ENCODE measurements at places on chromosomes 3 and 15.
A peak's percentile ranks its signal among the peaks of the same experiment; 100 is the strongest.

DNA sequence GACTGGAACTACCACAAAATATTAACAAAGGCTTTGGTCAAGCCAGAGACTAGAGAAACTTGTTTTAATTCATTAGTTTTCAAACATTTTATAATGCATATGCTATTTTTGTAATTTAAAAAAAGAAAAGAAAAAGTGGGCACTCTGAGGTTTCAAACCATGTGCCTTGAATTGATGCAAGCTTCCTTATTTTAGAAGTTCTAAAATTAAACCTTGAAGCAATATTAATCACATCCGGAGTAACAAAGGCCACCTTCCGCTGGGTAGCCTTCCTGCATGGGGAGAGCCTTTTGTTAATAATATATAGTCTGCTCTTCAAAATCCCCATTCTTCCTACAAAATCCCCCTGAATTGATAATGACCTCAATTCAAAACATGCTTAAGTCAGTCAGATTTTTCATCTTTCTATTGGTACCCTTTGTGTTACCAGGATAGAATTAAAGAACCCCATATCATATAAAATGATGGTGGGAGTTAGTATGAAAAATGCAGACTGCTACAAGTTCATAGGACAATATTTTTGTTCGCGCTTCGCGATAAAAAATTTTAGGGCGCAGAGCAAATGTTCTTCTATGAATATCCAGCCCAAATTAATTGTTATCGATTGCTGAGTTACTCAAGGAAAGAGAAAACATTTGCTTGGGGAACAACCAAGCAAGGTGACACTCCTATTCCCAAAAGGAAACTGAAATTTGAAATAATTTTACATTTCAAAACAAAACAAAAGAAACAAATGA, 30.6 kb downstream of the LDHAL6B start:
- DNase-seq, result peak; percentile 77

GRCh38 chr15:50144341-50145120, 25.5 kb upstream of the ATP8B4 start:
- peak; percentile 30 for DNase-seq

DNA sequence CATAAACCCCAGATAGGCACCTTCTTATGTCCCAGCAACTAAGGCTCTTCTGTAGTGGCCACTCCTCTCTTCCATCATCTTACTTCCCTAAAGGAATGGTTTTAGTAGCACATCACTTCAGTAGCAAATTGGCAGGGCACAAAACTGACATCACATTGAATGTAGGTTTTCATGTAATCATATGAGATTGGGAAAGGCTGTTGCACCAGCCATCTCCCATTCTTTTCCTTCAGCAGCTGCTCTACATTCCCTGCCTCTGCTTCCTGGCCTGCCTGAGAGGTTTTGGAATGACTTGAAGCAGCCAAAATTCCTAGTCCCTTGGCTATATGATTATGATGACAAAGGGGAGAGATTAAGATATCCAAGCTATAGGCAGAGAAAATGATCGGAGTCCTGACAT, 36.5 kb downstream of the NSUN3 start:
- peak; percentile 9 for DNase-seq

- DNase-seq, result peak; percentile 39
Observed at GRCh38 chr3:16309558-16309957, 44.5 kb downstream of the OXNAD1 start.

- peak; percentile 68 for DNase-seq
Observed at GRCh38 chr3:71130471-71131374, 452.8 kb downstream of the FOXP1 start.

DNA sequence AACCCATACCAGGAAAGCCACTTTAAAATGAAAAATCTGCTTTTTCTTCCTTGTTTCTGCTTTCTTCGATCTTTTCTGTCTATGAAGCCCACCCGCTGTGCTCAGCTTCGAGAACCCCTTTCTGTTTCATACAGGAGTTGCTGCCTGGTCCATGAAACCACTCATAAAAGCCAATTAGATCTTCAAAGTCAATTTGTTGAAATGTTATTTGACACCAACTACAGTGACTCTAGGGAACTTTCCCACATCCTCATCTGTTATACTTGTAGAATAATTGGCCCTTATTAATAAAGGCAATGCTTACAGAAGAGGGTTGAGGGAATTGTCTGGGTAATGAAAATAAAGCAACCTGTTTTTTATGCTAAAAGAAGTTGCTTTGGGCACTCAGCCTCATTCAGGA, 523.6 kb downstream of the OCA2 start:
- no peak for DNase-seq

- no peak for DNase-seq
Observed at GRCh38 chr3:5485427-5485826, 297.9 kb downstream of the EDEM1 start.

DNA sequence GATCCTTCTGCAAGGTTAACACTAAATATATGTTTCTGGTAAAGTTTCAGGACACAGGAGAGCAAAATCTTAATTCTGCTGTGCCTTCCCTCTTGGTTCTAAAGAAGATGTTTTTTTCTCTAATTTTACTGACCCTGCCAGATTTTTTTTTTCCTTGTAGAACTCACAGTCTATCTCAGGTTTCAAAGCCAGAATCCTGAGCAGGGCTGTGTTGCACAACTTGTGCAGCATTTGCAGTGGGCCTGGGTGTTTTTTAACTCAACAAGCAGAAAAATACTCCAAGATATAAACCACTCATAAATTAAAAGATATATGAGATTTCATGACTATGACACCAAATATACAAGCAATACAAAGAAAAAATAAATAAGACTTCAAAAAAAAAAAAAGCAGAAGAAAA, 40.2 kb upstream of the ARF4 start:
- DNase-seq, result no peak

DNA sequence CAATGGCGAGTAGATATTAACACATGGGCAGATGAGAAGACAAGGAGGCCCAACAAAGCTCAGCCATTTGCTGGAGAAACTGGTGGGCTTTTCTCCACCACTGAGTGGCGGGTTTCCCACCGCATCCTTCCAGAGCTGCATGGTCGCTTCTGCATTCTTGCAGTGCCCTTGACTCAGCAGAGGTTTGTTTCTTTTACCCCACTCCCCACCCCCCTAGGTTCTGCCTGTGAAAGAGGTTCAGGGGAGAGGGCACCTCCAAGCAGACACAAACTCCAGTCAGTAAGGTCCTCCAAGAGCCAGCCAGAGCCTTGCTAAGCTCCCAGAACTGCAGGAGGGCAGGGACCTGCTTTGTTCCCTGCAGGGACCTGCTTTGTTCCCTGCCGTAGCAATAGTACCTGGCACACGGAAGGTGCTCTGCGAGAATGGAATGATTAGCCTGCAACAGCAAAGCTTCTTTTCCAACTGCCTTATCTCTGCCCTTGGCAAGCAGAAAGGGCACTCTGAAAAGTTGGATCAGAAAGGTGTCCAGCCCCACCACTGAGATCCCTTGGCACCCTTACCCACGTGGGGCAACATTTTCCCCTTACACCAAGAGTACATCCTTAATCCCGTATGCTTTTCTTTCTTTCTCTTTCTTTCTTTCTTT, 1.4 kb downstream of the PAQR5 start:
- no peak for DNase-seq

- no peak for DNase-seq
Observed at GRCh38 chr15:68025835-68026424, 28.2 kb upstream of the PIAS1 start.

GRCh38 chr3:66922058-66922457, 76.0 kb upstream of the KBTBD8 start:
- no peak for DNase-seq

DNA sequence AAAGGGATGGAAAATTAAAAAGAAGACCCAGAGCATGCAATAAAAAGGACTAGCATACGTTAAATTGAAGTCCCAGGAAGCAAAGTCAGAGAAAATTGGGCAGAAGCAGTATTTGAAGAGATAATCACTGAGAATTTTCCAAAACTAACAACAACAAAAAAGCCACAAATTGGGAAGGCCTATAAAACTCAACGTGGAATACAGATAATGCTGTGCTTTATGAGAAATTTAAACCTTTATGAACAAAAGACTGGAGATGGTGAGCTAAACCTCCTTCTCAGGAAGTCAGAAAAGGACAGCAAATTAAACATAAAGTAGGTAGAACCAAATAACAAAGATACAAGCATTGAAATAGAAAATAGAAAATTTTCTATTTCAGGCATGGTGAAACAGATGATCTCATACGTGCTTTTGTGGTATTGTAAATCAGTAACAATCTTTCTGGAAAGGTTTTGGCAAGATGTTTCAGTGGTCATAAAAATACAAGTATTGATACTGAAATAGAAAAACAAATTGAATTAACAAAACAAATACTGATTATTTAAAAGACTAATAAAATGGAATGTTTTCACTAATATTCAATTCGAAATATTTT, 55.6 kb downstream of the LYSMD4 start:
- DNase-seq, result no peak

GRCh38 chr15:48602358-48603122, 43.0 kb downstream of the FBN1 start:
- no peak for DNase-seq

DNA sequence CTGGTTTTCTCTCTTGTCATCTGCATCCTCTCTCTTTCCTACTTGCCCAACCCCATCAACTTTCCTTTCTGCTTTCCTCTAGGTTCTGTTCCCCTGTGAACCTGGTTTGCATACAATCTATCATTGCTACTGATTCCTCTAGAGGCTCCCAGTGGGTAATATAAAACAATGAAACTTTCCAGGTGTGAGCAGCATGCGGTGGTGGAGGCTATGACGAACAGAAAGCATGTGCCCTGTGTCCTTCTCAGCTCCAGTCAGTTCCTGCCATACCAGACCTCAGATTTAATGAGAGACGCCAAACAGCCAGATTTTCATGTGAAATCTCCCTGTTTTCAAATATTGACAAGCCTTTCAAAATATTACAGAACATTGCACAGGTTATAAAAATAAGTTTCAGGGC, 3.5 kb upstream of the ACAP2 start:
- no peak for DNase-seq

DNA sequence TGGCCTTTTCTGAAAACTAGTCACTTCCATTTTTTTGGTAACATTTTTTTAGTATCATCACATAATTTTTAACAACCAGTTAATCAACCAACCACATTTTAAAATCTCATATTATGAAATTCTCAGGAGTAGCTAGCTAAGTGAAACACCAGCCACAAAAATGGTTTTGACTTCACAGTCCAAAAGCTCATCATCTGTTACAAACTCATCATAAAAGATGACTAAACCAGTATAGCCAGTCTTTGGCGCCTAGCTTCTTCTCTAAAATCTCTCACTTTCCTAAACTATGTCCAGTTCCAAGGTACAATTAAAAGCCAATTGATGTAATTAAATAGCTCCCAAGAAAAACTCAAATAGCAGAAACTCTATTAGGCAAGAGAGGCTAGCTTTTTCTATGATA, 88.2 kb upstream of the ZNF385D start:
- DNase-seq, result no peak

- DNase-seq, result no peak
Observed at GRCh38 chr3:125152951-125153350, 59.6 kb downstream of the SLC12A8 start.

GRCh38 chr15:50916400-50916799, 7.9 kb downstream of the AP4E1 start:
- no peak for DNase-seq

DNA sequence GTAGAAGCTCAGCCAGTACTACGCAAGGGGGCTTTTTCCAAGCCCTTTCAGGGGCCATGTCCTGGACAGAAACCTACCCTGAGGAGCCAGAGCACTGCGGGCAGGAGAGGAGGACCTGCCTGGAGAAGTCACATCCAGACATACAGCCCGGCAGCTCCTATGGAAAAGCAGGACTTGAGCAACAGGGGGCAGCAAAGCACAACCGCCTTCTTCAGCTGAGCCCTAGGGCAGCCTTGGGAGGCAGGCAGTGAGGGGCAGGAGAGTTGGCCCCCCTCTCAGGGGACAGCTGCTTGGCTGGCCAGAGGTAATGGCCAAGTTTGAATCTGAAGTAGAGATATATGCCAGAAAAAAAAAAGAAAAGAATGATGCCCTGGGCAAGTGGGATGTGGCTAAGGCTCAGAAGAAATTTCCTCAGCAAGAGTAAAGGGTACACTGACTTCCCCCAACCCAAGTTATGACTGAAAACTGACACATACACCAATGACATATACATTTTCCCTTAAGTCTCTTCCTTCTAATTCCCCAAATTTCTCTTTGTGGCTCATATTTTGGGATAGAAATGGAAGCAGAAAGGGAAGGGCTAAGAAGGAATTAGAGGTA, 56.9 kb downstream of the CYP19A1 start:
- DNase-seq, result peak; percentile 72

DNA sequence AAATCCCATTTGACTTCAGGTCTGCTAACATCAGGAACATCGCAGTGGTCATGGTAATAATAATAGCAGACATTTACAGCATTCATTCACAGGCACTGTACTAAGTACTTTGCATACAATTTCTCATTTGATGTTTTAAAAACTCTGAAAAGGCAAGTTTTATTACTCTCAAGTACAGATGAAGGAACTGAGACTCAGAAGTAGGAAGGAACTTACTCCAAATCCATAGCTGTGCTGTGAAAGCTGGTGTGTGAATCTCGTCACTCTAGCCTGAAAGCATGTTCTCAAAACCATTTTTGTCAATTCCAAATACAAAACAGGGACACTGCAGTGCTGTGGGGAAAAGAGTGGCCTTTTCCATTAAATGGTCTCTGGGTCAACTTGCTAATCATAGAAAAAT, 179.9 kb downstream of the FAM43A start:
- peak; percentile 59 for DNase-seq

DNA sequence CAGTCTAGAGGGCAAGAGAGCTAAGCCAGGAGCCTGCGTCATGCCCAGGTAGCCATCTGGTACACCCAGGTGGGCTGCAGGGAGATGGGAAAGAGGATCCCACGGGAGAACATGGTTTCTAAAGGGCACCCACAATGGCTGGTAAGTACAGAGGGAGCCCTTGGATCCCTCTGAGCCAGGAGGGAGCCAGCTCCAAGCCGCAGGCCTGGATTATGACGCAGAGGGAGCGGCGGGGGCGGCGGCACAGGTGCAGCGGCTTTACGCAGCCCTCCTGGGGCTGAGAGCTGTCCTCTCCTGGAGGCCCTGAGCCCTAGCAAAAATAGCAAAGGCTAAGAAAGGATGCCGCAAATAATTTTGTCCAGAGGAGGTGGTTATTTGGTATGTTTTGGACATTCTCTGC, 2.8 kb downstream of the CAV3 start:
- DNase-seq, result no peak

DNA sequence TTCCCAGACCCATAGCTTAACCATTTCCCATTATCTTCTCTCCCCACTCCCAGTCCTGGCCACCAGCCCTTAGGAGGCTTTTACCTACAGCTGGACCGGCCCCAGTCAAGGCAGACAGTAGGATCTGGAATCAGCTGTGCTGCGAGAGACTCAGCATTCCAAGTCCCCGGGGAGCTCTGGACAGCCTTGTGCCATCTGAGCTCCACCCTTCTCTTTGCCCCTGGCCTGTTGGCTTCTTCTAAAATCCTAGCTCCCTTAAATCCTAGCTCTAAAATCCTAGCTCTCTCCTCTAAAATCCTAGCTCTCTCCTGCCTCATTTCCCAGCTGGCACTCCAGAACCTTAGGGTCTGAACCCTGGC, 21.3 kb downstream of the MEGF11 start:
- no peak for DNase-seq

GRCh38 chr3:63508771-63509170, 143.7 kb upstream of the SNTN start:
- DNase-seq, result no peak

DNA sequence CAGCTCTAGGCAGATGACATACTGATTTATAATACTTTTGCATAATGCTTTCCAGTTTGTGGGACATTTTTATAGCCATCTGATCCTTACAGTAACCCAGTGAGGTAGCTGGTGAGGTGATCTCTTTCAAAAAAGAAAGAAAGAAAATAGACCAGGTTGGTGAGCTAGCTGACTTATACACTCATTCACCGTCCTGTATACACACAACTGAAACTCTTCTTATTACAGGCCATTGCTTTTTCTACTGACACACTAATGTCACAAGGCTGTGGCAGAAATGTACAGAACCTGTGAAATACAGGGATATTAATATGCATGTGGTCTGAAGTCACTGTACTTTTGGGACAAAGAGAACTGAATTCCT, 150.2 kb upstream of the BHLHE40 start:
- no peak for DNase-seq

Data from suppressor macrophage treated with lipopolysaccharide for 4 hours (primary cell).